ENCODE measurements at places on chromosomes 13 and 19.

DNA sequence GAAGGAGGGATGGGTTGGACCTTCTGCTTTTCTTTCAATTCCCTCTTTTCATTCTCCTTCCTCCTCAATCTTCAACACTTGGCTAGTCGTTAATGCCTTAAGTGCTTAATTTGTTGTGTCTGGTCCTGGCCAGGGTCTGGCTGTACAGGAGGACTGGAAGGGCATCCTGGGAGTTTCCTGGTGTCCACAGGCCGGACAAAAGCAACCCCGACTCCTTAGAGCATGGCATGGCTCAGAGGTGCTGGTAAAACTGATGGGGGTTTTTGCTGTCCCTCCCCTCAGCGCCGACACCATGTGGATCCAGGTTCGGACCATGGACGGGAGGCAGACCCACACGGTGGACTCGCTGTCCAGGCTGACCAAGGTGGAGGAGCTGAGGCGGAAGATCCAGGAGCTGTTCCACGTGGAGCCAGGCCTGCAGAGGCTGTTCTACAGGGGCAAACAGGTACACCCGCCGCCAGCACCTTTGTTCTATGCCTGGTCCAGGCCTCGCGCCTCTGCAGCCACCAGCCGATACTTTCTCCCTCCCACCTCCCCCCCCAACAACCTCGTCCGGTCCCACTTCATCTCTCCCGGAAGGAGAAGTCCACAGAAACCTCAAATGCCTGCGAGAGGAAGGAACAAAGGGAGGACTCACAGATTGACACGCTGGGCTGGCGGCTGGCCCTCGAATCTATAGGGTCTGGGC, 1.4 kb downstream of the UHRF1 start:
- no peak for DNase-seq

- DNase-seq: no peak
These were observed 536.7 kb upstream of the ARGLU1 start for GRCh38 chr13:107104631-107105030.

GRCh38 chr19:3784607-3785450, 1.4 kb downstream of the MATK start:
- no peak for DNase-seq

DNA sequence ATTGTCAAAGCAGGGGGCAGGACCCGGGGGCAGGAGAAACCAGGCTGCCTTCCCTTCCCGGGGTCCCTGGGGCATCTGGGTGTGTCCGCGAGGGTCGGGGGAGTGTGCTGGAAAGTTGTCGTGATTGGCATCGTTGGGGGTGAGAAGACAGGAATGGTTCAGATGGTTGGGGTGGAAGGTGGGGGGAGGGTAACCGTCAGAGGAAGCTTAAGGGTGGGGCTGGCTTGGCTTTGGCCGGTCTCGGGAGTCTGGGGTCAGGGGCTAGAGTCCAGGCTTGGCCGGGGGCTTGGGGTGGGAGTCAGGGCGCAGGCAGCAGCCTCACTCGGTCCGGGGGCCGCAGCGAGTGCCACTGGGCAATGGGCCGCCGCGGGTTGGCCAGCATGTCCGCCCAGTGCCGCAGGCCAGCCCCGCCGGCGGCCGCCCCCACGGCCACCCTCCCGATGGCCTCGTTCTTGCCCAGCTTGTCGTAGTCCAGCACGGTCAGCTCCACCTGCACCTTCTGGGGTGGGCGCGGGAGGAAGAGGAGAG, 6.8 kb upstream of the DNAAF3 start:
- no peak for DNase-seq

DNA sequence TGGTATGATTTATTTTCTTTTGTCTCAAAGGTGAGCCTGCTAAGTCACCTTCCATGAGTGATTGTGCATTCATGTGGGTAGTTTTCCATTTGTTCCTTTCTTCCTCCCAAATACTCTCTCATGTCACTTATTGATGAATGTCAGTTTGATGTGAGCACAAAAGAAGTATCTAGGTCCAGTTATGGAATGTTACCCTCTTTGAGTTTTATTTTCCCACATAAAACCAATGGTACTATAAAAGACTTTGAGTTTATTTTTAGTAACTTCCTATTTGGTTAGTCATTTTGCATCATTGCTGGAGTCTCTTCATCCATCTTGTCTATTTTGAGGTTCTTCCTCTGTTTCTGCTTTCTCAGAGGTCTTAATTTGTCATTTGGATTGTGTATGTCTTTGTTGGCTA, 321.3 kb downstream of the GPC6 start:
- DNase-seq: no peak

GRCh38 chr13:37375724-37376123, 222.8 kb downstream of the POSTN start:
- DNase-seq: no peak

DNA sequence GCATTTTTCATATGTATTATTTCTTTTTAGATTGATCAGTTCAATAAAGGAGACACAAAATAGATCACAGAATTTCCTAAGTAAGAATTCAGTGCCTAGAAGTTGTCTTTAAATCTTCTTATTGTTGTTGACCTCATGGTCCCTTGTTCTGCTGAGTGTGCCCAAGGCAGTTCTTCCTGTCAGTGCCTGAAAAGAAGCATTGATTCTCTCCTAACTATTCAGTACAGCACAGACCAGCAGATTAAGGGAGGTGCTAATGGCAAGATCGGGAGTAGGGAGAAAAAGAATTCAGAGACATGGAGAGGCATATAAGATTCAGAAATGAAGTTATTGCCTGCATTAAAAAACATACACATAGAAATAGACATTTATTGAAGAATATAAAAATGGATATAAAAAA, 180.5 kb upstream of the PCDH9 start:
- DNase-seq: no peak

DNA sequence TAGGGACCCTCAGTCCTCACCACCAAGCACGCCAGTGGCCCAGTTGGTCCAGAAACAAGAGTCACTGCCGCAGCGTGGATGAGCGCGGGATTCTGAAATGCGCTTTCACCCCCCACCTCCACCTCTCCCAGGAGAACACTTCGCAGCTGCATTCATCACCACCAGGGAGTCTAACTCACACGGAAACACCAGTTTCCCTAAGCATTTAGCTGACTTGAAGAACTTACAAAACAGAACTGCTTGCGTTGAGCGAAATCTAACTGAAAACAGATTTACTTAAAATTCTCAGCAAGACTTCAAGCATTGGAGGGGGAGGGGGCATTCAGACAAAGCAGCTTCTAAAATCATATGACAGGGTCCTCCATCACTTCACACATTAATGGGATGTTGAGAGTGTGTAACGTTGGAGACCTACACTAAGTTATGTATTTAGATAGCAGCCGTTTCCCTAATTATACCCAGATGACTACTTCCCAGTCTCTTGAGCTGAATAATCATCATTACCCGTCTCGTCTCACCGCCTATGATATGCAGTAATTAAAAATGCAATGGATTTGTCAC, 258.2 kb upstream of the IRS2 start:
- DNase-seq: no peak

GRCh38 chr19:485583-486236, 10.6 kb upstream of the MADCAM1 start:
- DNase-seq: no peak

GRCh38 chr19:9939301-9939913, 3.1 kb upstream of the OLFM2 start:
- no peak for DNase-seq

DNA sequence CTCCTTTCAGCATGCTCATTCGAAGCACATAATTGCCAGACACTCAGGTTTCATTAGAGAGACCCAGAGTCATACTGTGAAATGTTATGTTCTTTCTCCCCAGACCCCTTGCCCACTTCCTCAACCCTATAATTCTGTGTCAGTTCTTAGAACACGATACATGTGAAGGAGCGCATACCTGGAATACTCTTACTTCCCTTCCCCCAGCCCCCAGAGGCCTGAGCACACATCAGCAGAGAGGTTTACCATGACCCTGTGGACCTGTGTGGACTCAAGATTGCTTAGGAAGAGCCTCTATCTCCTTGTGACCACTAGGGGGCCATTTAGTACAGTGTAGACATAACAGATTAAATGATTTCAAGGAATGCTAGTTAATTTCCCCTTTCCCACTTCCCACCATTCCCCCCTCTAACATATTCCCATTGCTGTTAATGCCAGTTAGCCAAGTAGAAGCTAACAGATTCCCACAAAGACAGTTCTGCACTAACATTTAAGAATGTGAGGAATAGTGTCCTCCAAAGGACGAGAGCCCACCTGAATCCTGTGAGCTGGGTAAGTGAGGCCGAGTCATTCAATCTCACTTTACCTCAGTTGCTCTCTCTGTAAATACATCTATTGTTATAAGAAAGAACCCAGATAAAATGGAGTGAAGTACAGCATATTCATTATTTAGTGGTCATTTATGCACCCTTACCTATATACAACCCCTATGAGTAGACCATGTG, 154.2 kb upstream of the MAB21L1 start:
- DNase-seq: no peak

GRCh38 chr13:75800545-75800944, 164.4 kb downstream of the LMO7 start:
- DNase-seq: no peak

GRCh38 chr19:10686661-10687517, 14.3 kb upstream of the QTRT1 start:
- DNase-seq: no peak

- DNase-seq: peak; percentile 57
These were observed 5.5 kb upstream of the ADAMTS10 start for GRCh38 chr19:8615813-8616596.

DNA sequence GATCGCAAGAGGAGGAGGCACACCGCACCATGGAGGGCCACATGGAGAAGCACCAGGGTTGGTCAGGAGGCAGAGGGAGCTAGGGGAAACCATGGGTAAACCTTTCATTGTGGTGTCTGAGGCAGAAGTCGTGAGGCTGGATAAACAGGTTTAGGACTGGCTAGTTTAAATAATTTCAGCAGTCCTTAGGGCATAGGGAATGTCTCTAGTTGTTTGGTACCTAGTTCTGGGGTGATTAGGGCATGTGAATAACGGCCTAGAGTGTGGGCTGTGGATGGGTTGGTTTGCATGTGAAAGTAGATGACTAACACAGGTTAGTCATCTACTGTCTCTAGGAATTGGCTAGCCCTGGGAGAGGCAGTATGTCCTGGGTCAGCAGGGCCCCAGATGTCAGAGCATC, 102.3 kb downstream of the STOML3 start:
- no peak for DNase-seq

- DNase-seq: no peak
These were observed 77.5 kb upstream of the CLDN10 start for GRCh38 chr13:95474992-95475391.

DNA sequence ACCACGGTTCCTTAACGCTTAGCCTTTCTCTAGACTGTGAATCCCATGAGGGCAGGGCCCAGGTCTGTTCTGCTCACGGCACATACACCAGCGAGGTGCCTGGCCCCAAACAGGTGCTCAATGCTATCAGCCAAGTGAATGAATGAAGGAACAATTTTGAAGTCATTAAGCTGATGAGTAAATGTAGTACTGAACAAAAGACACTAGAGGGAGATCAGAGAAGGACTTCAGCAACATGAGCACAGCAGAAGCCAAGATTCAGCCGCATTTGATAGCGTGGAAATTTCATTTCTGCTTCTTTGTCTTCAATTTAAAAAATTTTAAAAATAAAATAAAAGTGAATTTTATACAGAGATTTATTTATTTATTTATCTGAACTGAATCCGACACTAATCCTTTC, 20.1 kb upstream of the MYO16 start:
- no peak for DNase-seq

- peak; percentile 53 for DNase-seq
These were observed 55.1 kb upstream of the C1QTNF9 start for GRCh38 chr13:24254146-24254841.

- peak; percentile 55 for DNase-seq
These were observed 12.4 kb downstream of the TMEM272 start for GRCh38 chr13:51832471-51833152.
